ENCODE measurements at places on chromosomes 16 and 17. TPM values are rescaled to one million over a fixed set of nuclear protein-coding genes. Genes with fewer than 3 reads are reported as not detected.

DNA sequence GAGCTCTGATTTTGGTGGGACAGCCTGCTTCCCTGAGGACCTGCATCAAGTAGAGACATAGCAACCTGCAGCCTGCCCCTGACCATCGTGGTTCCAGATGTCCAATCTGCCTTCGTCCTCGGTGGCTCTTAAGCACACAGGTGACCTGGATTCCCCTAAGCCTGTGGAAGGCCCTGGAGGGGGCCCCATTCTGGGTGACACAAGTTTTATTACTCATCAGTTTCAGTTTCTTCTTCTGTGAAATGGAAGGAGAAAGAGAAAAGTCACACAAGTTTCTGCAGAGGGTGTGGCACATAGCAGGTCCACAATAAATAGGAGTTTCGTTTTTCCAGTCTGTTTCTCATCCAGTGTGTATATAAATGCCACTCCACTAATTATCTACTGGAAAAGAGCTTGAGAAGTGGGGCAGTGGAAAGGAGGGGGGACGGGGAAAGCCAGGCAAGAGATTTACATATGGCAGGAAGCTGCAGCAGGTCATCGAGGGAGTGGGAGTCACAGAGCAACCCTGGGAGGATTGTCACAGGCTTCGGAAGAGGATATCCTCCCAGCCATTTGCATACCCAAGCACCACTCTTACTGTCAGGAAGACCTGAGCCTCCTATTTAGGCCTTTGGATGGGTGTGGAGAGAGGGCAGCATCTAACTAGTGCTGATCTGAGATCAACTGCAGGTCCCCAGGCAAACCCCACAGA is 10.0 kb upstream of the NOS2 start:
- no peak for DNase-seq

KCNJ18 gene
- not detected for polyA plus RNA-seq

GRCh38 chr16:65917466-65917865 is 449.0 kb upstream of the CDH5 start:
- no peak for DNase-seq

DNA sequence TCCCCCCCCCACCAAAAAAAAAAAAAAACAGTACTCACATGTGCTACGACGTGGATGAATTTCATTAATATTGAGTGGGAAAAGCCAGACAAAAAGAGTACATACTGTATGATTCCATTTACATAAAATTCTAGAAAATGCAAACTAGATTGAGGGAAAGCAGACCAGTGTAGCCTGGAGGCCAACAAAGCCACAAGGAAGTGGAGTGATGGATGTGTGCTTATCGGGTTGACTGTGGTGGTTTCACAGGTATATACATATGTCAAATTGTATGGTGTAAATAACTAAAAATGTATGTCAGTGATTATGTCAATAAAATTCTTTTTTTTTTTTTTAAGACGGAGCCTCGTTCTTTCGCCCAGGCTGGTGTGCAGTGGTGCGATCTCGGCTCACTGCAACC is 1.9 kb upstream of the PLD6 start:
- no peak for DNase-seq

GRCh38 chr17:39761861-39762496 is 24.2 kb downstream of the GRB7 start:
- DNase-seq, result no peak
